Fibroblast of skin of right quadriceps (primary cell): ENCODE measurements at places on chromosomes 16 and 17.

GRCh38 chr17:14428648-14429029, 127.8 kb downstream of the HS3ST3B1 start:
- DNase-seq = no peak

DNA sequence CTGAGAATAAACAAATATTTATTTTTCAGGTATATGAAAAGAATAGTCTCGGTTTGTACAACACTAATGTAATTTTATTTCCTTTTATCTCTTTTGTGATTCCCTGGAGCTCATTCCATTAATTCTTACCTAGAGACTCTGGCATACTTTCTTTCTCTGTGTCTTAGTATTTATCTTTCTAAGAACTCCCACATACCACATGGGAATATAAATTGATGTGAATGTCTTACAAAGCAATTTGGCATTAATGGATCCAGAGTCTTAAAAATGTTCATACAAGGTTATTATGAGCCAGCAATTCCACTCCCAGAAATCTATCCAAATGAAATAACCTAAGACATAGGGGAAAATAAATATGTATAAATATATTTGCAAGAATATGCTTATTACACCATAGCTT, 202.7 kb downstream of the CDH11 start:
- no peak for DNase-seq

DNA sequence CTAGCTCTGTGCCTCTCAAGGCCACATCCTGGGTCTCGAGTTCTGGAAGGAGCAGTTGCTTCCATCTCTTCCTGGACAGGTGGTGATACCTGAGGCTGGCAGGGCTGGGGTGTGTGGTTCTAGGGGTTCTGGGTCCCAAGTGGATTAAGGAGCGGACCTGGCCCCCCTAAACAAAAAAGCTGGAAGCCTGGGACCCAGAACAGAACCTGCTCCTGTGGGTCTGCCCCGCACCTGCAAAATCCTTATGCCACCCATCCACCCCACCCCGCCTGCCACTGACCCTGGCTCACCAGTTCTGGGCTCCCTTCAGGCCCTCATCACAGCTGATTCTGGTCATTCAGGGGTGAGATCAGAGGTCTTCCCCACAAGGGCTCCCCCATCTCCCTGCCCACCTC, 44.8 kb downstream of the ADCY7 start:
- DNase-seq = no peak

GRCh38 chr17:82687375-82687861, 11.1 kb downstream of the RAB40B start:
- DNase-seq = no peak

GRCh38 chr17:37485938-37486570, 3.6 kb upstream of the DUSP14 start:
- no peak for DNase-seq

GRCh38 chr16:71339236-71340171, 19.0 kb upstream of the CALB2 start:
- DNase-seq = no peak

DNA sequence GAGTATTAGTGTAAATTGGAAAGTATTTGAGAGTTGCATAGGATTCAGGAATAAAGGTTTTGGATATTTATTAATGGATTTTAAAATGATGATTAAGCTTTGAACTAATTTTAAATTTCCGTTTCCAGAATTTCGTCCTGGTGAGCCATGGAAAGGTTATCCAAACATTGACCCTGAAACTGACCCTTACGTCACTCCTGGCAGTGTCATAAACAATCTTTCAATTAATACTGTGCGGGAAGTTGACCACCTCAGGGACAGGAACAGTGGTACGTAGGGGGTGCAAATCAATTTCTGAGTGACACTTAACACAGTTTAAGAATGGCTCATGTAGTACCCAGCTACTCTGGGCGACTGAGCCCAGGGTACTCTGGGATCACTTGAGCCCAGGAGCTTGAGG, 29.1 kb upstream of the SLC5A11 start:
- no peak for DNase-seq

DNA sequence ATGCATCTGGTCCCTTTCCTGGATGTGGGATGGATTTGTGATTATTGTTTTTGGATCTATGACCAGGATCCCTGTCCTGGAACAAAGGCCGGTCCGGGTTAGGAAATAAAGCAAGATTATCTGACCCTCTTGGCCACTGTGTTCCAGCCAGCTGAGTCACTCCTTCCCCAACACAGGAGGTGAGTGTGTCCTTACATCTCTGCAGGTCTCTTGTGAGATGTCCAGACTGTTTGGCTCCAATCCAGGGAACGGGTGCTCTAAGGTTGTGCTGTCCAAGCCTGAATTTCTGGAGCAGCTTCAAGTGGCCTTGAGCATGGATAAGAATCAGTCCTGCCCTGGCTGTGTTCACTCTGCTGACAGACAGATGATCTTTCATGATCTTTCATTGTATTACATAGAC, 136.5 kb upstream of the CCL2 start:
- no peak for DNase-seq

GRCh38 chr17:75920045-75920560, 15.4 kb upstream of the MRPL38 start:
- DNase-seq = no peak

DNA sequence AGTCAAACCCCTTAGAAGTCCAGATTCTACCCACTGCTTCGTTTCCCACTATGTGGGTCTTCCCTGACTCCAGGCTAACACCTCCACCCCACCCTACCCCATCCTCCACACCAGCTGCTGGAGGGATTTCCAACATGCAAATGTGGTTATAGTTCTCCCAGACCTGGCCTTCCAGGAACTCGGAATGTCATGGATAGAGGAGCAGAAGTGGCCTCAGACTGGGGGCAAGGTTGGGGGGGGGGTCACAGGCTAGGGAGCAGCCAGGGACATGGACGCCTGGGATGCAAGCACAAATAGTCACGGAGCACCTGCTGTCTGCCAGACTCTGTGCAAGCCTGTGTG, 2.0 kb downstream of the CAMKK1 start:
- DNase-seq = no peak

- DNase-seq = no peak
Measured at GRCh38 chr16:4514606-4515005, 24.0 kb downstream of the CDIP1 start.
